ENCODE measurements at places on chromosomes 5 and 9. TPM values are rescaled to one million over a fixed set of nuclear protein-coding genes. Genes with fewer than 3 reads are reported as not detected.

RGS14 gene
- polyA plus RNA-seq = 14.8 TPM

SPOCK1 gene
- polyA plus RNA-seq = 9.1 TPM

PCDHGA8 gene
- polyA plus RNA-seq = 0.52 TPM

WWC1 gene
- 81.7 TPM for polyA plus RNA-seq
